CD4-positive, alpha-beta T cell treated with Interleukin-1 beta for 1 hour (primary cell): ENCODE measurements at places on chromosomes 7 and 10.

GRCh38 chr7:24764972-24765744 is 7.9 kb upstream of the GSDME start:
- no peak for DNase-seq

DNA sequence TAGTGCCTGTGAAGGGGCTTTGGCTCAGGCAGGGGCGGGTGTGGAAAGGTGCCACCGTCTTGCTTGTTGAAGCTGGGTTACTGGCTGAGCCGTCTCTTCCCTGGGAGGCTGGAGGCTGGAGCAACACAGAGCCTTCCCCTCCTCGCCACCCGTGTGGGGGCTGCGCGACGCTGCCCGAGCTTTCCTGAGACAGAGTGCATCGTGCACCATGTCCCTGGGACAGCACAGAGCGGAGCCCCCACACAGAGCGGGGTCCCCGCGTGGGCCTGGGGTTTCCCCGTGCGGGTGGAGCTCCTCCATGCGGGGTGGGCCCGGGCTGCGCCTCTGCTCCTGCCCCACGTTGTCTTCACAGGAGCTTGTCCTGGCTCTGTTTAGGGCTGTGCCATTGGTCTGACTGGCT is 69.9 kb downstream of the INPP5A start:
- DNase-seq, result no peak

DNA sequence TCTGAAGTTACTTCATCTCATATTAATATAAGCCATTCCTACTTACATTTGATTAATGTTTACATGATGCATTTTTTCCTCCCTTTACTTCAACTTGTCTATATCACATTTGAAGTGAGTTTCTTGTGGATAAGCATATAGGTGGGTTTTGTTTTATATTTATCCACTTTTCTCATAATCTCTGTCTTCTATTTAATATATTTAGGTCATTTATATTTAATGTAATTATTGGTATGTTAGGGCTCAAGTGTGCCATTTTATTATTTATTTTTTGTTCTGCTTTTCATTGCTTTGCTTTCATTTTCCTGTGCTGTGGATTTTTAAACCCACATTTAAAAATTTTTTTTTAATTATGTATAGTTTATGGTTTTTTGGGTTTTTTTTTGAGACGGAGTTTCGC is 54.8 kb downstream of the OGDH start:
- no peak for DNase-seq

- no peak for DNase-seq
These were observed 16.4 kb downstream of the IQCE start for GRCh38 chr7:2575046-2575732.

- no peak for DNase-seq
These were observed 475.8 kb upstream of the C7orf33 start for GRCh38 chr7:148114804-148115203.

DNA sequence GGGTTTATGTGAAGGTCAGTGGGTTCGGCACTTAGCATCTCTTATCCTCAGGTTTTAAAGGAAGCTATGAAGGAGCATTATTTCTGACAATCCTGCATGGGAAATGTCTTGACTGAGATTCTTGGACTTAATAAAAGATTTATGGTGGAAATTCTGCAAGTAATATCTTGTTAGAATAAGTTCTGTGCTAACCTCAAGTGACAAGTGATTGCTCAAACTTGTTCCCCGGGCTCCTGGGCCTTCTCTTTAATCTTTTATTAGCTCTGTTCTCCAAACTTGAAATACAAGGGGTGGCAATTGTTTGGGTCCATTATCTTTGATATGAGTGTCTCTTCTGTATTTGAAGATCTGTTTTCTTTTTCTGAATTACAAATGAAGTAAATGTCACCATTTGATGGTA is 140.6 kb upstream of the CTBP2 start:
- no peak for DNase-seq

DNA sequence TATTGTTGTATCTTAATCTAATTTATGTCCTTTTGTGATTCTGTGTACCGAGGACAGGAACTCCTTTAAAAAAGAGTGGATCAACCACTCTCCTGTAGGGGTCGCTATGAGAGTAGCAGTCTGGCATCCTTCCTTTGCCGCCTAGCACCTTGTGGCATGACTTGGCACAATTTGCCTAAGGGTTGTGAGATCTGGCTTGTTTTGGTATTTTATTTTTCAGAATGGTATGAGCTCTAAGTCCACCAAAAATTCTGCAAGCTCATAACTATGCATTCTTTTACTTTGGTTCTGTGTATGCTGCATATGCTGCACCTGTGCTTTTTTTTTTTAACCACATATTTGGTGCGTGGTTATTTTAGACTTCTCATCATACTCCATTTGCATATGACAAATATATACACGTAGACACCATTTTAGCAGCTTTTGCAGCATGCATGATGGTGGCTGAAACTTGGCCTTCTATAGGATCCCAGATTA is 112.8 kb downstream of the CDK14 start:
- peak; percentile 39 for DNase-seq

DNA sequence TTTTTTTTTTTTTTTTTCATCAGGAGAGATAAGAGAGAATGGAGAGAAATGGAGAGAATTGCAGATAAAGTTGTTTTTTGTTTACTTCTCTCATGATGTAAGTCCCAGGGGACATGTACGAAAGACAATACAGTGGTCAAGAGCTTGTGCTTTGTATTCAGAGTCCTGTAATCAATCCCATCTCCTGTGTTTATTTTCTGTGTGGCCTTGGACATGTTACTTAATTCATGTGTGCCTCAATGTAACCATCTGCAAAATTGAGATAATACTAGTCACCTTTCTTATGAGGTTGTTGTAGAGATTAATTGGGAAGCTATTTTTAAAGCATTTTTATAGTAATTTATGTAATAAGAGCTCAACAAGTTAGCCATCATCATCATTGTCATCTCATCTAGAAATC is 117.5 kb downstream of the CDK14 start:
- DNase-seq, result no peak

DNA sequence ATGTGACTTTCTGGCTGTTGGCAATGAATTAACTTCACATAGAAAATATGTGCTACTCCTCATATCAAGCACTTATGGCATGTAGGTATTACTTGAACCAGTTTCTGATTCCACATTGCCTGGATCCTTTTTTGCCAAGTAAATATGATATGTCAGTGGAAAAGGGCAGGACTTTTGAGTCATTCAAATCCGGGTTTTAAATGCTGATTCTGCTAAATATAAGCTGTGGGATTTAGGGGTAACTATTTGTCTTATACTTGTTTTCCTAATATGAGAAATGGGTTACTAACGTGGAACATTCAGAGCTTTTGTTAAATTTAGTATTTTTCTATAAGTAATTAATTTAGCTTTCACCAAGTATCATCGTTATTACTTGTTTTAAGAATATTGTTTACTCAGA is 108.0 kb upstream of the HGF start:
- DNase-seq, result no peak

DNA sequence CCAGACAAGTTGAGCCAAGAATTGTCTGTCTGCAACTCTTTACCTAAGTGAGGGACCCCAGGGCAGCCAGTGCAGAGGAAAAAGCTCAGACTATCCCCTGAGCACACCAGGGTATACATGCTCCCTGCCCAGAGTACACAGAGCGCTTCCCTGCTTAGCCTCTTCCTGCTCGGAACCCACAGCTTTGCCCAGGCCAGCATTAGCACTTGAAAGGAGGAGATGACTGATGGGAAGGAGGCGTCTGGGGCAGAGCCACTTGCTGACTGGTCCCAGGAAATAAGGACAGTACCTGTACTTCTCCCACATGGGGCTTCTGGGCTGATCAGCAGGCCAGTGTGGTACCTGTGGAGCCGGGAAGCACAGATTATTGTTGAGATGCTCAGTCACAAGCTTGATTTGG is 48.4 kb upstream of the TRIM8 start:
- no peak for DNase-seq

DNA sequence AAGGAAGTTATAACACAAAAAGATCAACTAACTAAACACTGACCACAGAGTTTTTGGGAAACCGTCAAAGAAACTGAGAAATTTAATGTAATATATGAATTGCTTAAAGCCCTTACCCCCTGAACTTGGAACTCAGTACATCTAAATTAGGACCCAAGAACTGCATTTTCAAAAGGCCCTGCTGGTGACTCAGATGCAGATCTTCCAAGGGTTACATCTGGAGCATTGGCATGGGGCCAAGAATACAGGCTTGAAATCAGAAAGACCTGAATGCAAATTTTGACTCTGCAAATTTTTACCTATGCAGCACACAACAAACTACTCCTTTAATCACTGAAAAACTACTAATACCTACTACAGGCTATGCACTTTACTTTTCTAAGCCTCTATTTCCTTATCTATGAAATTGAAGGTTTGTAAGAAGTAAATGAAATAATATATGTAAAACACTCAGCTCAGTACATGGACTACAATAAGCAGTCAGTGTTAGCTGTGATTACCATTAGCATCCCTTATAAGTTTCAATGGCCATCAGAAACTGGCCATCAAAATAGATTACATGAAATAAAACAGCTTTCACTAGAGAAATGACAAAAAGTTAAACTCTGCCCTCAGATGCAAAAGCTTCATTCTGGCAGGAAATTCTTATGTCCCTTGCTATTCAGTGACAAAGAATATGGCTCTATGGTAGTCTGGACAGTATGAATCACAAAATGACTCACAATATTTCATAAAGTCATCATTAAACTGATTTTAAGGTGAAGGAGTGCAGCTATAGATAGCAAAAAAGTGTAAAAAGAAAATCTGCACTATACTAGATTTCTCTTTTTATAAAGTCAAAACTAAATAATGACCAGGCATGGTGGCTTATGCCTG is 43.6 kb downstream of the NSUN6 start:
- DNase-seq, result no peak

GRCh38 chr10:133127291-133128125 is 32.5 kb upstream of the KNDC1 start:
- peak; percentile 8 for DNase-seq

DNA sequence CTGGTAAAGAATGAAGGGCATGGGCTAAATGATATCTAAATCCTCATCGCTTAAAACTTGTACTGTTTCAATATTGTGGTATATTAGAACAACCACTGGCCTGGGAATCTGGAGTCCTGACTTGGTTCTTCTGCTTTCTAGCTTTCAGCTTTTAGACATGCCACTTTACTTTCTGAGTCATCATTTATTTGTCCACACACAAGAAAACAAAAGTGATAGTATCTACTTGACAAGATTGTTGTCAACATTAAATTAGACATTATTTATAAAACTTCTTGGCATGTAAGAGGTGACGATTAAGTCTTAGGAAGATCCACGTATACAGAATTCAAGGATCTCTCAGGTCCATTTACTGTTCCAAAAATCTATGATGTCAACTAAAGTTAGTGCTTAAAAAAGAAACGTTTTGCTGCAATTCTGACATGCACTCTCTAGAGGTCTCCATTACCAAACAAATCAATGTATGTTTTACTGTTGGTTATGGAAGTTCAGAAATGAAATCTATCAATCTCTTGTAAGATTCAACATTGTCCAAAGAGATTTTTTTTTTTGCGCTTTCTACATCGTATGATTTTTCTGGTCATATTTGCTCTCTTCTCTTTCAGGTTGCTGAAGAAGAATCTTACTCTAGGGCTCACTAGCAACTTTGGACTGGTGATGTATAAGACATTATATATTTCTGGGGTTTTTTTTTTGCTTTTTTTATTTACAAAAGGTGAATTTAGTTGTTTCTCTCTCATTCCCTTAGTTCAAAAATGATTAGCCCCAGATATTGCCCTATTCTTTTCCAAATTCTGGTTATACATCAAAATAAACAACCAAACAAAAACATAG is 53.6 kb upstream of the DYNC1I1 start:
- DNase-seq, result no peak

DNA sequence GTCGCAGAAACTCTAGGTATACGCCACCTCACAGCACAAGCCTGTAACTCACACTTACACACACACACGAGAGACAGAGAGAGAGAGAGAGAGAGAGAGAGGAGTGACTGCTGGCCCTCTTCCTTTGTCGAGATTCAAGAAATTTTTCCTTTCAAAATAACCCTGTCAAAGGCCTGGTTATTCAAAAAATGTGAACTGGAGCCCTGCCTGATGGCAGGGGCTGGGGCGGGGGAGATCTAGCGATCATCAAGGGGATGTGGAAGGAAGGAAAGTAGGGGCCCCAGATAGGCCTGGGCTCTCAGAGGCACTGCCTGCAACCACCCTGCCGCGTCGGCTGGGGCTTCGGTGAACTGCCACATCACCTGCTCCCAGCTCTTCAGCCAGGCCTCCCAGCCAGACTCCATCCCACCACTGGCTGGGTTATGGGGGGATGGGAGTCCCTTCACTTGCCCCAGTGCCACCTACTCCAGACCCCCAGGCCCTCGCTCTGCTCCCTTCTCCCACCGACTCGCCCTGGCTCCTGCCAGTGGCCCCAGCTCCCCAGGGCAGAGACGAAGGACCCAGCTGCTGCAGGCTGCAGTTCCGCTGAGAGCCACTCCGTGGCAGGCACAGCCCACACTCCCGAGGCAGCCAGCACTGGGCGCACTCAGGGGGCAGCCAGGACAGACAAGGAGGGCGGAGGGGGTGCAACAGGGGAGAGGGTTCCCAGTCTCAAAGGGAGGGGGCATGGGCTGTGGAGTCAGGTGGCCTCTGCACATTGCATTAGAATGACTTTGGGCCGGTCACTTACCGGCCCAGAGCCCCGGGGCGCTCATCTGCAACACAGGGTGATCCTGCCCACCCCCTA is 15.3 kb downstream of the KCNH2 start:
- DNase-seq, result peak; percentile 58

- DNase-seq, result no peak
These were observed 80.7 kb upstream of the SEC61G start for GRCh38 chr7:54839575-54840213.

- DNase-seq, result no peak
These were observed 100.8 kb downstream of the CUBN start for GRCh38 chr10:17028798-17029197.

DNA sequence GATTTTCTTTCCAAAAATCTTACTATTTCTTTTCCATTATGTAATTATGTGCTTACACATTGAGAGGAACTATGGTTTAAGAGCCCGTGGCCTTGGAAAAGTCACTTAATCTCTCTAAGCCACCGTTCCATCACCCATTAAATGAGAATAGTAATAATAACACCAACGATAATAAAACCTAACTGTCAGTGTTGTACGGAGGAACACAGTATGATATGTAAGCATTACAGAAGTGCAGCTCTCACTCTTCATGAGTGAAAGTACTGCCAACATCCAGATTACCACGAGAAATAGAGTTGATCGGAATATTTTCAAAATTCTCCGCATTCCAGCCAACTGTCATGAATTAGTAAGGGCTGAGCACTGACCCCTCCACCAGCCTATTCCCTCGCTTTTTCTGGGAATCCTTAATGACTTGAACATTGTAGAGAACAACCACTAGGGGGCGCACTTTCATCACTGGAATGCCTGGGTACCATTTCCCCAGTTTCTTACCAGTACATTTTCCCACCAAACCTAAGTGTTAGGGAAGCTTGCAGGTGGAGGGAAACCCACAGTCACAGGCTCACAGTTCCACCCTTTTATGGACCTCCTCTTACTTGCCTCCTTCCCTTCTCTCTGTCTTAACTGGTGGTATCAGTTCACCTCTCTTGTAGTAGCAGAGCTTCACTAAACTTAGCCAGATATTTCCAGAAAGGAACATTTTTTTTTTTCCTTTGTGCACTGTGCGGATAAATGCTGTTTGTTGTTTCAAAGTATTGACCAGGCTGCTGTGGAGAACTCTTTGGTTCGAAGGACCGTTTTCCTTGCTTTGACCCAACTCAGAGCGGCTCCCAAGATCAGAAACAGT is 27.8 kb downstream of the NKX2-3 start:
- no peak for DNase-seq
